ENCODE measurements at places on chromosomes 1 and 21.

DNA sequence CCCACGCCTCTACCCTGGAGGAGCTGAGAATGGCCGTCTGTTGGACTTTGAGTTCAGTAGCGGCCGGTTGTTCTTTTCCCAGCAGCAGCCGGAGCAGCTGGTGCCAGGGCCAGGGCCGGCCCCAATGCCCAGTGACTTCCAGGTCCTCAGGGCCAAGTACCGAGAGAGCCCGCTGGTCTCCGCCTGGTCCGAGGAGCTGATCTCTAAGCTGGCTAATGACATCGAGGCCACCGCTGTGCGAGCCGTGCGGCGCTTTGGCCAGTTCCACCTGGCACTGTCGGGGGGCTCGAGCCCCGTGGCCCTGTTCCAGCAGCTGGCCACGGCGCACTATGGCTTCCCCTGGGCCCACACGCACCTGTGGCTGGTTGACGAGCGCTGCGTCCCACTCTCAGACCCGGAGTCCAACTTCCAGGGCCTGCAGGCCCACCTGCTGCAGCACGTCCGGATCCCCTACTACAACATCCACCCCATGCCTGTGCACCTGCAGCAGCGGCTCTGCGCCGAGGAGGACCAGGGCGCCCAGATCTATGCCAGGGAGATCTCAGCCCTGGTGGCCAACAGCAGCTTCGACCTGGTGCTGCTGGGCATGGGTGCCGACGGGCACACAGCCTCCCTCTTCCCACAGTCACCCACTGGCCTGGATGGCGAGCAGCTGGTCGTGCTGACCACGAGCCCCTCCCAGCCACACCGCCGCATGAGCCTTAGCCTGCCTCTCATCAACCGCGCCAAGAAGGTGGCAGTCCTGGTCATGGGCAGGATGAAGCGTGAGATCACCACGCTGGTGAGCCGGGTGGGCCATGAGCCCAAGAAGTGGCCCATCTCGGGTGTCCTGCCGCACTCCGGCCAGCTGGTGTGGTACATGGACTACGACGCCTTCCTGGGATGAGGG lies 28.5 kb upstream of the SPSB1 start:
- DNase-seq = no peak

- DNase-seq = no peak
Observed at GRCh38 chr1:18170444-18170843, 62.8 kb downstream of the IGSF21 start.

DNA sequence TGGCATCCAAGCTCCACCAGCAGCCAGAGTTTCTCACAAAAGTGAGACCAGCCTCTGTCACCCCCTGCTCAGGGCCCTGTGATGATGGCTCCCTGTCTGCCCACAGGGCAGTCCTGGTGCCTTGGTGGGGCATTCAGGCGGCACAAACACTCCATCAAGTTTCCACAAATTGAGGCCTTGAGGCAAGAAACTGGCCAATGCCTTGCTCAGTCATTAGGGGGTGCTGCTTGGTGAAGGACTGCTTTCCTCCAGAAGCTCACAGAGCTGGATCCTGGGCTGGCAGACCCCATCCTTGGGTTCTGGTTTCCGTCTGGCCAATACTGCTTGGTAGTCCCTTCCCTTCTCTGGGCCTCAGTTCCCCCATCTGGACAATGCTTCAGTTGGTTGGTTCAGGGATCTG lies 12.5 kb upstream of the AHDC1 start:
- DNase-seq = no peak

DNA sequence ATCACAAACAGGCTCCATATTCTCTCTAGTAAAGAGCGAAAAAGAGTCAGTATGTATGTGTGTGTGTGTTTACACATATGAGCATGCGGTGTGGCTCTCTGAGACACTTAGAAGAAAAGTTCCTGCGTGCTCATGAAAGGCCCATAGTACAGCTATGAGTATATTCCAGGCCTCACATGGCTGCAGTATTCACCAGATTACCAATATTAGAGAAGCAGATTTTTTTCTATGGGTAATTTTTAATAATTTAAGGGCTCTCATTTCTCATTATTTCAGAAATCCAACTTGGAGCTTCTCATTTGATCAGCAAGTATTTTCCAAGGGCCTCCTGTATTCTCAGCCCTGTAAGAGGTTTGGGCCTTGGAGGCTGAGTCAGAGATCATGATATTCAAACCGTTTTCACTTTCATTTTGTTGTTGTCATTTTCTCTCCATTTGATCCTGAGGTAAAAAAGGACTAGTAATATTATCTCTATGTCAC lies 232.9 kb upstream of the SGIP1 start:
- no peak for DNase-seq

DNA sequence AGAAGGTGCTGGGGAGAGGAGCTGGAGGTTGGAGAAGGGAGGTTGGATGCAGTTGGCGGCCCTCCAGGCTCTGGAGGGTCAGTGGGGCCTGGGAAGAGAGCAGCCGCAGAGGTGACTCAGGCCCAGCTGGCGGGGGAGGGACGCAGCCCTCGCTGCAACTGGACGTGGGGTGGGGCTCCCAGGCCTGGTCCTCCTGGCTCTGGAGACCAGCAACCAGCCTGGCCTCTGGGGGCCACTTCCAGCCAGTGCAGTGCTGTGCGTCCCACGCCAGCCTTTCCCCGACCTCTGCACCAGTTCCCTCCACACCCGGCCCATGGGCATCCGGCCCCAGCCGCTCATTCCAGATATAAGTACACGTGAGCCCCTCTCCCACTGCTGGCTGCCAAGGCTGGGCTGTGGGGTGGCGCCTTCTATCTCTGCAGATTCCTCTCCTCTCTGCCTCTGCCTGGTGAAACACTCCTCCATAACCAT lies 38.0 kb upstream of the COL18A1 start:
- no peak for DNase-seq

- DNase-seq = no peak
Observed at GRCh38 chr21:36044056-36044455, 16.3 kb downstream of the SETD4 start.

GRCh38 chr21:34197561-34197960 lies 124.2 kb downstream of the MRPS6 start:
- no peak for DNase-seq

DNA sequence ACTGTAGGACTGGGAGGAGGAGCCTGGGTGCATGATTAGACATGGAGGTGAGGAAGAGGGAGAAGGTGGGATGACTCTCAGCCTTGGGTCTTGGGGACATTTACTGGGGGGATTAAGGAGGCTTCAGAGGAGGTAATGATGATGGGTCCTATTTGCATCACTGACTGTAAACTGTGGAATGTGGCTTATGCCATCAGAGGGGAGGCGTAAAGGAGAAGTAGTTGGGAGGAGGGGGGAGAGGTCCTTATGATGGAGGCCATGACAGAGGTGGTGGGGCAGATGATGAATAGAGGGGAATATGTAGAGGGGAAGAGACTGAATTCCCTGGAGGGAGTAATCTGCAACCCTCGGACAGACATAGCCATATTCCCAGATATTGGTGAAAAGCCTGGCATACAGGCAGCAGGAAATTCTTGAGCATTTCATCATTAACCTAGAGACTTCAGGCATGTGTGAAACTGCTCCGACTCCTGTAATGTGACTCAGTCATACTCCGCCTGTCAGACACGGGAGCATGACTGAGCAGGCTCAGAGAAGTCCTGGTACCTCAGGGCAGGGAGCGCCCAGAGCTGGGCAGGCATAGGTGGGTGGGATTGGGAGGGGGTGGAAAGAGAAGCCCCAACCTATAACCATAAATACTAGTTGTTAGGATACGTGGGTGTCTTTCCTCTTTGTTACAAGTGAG lies 8.0 kb upstream of the LCE5A start:
- DNase-seq = no peak

- DNase-seq = no peak
Observed at GRCh38 chr1:198068285-198068684, 88.5 kb upstream of the NEK7 start.

DNA sequence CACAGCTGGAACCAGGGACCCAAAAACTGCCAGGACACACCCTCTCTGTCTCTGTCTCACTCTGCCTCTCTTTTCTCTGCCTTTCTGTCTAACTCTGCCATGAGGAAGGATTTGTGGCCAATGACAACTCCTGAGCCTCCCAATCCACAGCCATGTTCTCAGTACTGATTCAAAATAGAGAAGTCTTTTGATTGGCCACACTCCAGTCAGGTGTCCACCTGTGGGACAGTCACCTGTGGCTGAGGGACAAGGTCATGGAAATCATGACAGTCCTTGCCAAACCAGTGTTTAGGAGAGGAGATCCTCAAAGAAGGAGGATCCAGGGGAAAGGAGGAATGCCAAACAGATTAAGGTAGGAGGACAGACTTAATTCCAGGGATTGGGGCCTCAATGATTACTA lies 15.8 kb downstream of the TINAGL1 start:
- DNase-seq = no peak

GRCh38 chr1:185406006-185406690 lies 89.1 kb upstream of the IVNS1ABP start:
- no peak for DNase-seq

GRCh38 chr1:198879711-198880306 lies 241.0 kb downstream of the PTPRC start:
- DNase-seq = no peak

DNA sequence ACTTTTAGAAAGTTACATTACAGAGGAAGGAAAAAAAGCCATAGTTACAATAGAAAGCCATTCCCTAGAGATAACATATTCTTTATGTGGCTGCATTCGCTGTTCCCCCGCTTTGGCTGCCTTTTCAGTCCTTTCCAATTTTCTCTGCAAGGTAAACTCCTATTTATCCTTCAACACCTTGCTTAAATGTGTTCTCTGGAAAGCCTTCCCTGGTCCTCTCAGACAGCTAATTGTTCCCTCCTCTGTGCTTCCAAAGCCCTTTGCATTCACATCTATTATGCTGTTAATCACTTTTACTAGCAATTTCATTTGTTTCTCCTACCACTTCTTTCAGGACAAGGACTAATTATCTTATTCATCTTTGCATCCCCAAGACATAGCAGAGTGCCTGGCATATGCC lies 1.6 kb downstream of the PHC2 start:
- DNase-seq = no peak

DNA sequence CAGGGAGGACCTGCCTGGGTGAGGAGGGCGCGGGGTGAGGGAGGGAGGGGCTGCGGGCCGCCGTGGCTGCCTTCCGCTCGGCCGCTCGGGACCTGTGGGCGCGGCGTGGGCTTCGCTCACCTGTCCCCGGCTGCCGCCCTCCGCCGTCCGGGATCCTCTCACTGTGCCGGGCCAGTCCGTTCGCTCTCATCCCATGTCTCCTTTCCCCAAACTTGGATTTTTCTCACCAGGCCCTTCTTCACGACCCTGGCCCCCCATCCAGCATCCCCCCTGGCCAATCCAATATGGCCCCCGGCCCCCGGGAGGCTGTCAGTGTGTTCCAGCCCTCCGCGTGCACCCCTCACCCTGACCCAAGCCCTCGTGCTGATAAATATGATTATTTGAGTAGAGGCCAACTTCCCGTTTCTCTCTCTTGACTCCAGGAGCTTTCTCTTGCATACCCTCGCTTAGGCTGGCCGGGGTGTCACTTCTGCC lies 362 bp downstream of the ZBTB48 start:
- no peak for DNase-seq

DNA sequence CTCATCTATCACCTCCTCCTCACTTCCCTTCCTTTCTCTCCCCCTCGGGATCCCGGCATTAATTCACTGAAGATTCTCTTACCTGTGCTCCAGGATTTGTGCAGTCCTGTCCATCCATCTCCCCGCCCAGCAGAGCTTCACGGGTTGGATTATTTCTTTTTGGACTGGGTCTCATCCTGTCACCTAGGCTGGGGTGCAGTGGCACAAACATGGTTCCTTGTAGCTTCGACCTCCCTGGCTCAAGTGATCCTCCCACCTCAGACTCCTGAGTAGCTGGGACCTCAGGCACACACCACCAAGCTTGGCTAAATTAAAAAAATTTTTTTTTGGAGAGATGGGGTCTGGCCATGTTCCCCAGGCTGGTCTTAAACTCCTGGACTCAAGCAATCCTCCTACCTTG lies 12.3 kb upstream of the CSF3R start:
- no peak for DNase-seq

GRCh38 chr1:184162281-184162680 lies 110.8 kb downstream of the TSEN15 start:
- DNase-seq = no peak

DNA sequence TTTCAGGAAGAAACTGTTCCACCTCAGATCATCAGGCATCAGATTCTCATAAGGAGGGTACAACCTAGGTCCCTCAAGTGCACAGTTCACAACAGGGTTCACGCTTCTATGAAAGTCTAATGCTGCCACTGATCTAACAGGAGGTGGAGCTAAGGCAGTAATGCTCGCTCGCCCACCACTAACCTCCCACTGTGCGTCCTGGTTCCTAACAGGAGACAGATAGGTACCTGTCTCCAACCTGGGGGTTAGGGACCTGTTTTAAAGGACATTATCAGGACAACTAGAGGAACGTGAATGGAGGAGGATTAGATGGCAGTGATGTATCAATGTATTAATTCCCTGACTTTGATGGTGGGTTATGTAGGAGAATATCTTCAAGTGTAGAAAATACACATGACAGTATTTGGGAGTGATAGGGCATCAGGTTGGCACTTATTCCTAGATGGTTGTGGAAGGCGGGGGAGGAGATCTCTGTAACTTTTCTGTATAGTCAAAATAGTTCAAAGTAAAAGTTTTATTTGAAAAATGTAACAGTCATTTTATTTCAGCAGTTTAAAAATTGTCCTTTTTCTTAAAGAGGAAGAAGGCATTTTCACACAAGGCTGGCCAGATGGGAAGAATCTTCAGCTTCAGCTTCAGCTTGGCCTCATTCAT lies 43.9 kb downstream of the DEGS1 start:
- no peak for DNase-seq
